ENCODE measurements at places on chromosomes 13 and 19.

DNA sequence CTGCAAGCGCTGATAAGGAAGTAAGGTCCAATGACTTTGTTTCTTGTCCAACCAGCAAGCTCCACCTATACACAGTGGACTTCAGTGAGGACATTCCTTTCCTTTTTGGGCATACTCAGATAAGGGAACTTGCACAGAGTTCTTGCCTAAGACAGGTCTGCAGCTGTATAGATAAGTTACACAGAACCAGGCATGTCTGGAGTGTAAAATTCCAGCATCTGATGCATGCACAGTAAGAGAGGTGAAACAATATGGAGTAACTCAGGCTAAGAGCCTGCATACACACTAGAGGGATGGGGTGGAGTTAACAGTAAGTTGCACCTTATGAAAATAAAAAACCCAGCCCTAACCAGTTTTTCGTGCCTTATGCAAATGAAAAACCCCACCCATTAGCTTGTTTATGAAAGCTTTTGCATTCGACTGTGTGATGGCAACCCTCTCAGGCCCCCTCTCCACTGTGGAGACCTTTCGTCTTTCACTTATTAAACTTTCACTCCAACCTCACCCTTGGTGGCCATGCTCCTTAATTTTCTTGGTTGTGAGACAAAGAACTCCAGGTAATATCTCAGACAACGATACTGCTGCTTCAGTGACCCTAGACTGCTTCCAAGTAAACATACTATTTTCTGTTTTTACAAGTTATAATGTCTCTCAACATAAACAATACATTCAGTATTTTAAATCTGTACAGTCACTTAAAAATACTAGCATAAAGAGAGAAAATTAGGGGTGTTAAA, 2859.0 kb upstream of the PCDH20 start:
- DNase-seq: no peak

DNA sequence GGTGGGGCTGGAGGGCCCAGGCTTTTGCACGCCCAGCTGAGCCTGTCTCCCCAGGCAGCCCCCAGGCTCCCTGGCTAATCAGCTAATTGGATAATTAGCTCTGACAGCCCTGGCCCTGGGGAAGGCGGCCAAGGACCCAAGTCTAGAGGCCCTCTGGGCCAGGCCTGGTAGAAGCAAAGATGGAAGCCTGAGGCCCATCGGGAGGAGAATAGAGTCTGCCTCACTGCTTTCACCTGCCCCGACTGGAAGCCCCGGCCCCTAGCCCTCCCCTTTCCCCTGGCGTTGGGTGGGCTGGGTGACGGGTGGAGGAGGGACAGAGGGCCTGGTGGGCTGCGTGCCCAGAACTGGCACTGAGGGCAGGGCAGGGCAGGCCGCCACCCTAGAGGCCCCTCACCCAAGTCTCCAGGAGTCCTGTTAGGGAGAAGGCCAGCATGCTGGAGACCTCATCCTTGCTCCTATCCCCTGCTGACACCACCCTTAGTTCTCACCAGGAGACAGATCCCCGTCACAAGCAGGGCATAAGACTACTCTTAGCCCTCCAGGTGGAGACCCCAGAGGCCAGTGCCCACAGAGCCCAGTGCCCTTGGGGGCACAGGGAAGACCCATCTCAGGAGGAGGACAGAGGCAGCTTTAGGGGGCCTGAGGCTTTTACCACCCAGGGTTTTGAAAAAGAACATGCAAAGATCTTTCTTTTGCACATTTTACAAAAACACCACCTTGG, 12.0 kb downstream of the LYL1 start:
- no peak for DNase-seq

- peak; percentile 67 for DNase-seq
Measured at GRCh38 chr13:48595431-48596429, 58.0 kb upstream of the CYSLTR2 start.

GRCh38 chr19:38815059-38816001, 2.6 kb upstream of the LGALS4 start:
- DNase-seq: no peak

DNA sequence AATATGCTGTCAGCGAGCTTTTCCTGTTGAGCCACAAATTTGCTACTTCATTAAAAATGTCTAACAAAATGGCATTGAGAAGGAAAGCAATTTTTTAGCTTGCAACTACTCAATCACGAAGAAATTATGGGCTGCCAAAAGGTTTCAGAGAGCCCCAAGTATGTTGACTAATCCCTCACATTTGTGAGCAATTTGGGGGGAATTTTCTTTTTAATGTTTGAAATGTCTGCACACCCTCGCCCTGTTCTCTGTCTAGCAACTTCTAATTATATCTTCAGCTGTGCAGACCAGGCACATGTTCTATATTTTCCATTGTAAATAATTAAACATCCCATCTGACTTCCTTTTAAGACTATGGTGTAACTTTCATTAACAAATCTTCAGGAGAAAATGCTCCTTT, 192.9 kb downstream of the DCT start:
- no peak for DNase-seq

GRCh38 chr19:35086455-35086854, 29.2 kb upstream of the FXYD3 start:
- no peak for DNase-seq

DNA sequence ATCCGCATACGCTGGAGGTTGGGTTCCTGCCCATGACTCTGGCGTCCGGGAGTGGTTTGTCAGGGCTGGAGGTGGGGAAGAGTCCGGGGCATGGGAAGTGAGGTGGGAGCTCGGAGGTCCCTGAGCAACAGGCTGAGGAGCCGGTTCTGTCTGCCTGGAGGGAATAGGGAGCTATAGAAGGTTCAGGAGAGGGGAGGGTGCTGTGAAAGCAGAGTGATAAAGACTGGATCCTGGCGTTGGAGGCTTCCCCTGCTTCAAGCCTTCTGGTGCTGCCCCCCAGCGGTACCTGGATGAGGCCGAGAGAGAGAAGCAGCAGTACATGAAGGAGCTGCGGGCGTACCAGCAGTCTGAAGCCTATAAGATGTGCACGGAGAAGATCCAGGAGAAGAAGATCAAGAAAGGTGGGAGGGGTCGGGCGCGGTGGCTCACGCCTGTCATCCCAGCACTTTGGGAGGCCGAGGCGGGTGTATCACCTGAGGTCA, 2.6 kb downstream of the HMG20B start:
- no peak for DNase-seq

DNA sequence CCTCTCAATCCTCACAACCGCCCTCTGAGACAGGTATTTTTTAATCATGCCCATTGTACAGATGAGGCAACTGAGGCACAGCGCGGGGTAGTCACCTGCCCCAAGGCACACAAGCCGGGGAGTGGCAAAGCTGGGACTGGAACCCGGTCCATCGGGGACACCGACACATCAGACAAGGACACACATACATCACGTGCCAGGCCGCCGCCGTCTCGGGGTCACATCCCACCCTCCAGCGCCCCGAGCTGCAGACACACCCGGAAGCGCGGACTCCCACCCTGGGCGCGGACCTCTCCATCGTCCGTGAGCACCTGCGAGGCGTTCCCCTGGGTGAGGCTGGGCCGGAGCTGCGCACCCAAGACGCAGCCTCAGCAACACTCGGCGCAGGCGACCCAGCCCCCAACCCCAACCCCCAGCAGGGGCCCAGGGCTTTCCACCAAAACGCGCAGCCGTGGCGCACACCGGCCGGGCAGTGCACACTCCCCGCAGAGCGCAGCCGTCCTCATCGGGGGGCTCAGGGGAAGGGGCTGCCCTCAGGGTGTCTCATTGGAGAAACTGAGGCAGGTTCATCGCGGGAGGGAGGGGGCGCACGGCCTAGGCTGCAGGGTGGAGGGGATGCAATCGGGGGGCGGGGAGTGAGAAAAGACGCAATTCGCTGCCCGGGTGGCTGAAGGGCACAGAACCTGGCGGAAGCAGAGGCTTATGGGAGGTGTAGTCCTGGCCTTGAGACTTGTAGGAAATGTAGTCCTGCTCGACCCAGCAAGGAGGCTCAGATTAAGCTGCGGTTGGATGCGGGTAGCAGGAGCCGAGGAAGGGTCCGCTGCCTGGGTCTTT, 1.9 kb upstream of the LMTK3 start:
- DNase-seq: peak; percentile 78

DNA sequence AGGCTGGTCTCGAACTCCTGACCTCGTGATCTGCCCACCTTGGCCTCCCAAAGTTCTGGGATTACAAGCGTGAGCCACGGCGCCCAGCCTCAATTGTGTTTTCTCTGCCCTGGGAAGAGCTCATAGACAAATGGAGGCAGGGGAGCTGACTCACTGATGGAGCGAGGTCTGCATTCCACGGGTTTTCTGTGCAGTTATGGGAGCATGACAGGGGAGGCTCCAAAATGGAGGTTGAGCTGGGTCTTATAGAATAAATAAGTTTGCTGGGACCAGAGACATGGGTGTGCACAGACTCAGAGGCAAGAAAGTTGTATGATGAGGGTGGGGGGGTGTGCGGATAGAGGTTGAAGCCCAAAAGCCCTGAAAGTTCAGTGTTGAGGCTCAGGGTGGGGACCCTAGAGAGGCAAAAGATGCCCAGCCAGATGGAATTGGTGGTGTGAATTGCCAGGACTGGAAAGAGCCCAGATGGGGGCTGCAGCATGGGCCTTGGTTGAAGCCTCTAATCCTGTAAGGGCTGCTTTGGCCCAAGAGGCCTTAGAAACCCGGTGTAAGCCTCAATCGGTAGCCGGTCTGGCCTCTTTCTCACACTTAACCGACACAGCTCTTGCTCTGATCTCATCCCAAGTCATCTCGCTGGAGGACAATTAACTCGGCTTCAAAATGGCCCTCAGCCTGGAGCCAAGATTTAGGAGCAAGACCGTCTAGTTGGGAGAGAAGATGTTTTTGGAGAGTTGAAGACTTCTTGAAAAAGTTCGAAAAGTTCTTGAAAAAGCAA, 1.9 kb downstream of the TPM4 start:
- no peak for DNase-seq

DNA sequence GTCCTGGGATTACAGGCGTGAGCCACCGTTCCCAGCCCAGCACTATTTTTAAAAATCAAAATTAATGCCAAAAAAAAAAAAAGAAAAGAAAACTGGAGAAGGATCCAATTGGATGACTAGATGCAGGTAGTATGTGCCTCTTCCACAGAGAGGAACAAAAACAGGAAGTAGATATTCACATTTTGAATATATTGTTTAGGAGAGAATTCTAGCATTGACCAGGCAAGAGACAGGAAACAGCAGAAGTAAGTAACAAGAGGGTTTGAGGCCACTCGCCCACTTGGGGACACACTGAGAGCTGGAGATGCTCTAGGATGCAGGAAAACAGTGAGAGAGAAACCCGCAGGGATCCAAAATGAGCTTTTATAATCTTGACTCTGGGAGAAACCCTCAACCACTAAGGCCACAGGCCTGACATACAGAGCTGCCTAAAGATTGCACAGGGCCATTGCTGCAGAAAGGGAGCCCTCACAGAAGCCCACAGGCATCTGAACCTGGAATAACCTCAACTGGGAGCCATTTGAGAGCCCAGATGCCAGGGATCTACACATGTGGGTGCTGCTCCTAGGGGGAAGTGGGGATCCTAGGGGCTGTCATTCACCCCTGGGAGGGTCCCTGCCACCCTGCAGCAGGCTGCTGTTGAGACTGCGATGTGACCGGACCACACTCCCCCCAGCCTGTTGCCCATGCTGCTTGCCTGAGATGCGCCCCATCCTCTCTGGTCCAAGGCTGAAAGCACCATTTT, 28.2 kb downstream of the IGFL2 start:
- no peak for DNase-seq

DNA sequence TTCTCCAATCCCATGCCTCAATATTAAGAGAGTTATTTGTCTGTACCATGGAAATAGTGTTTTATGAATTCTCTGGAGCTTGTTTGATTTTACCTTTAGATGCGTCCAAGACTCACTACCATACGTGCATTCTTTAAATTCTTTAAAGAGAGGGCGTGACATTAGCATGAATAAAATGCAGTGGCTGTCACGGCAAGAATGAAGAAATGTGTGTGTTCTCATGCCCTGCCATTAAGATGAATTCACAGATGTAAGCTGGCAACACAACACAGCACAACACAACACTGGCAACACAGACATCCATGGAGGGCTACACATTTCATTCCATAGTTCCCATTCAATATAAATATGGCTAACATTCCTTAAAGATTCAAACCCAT, 213.4 kb downstream of the ENOX1 start:
- no peak for DNase-seq

GRCh38 chr19:56253737-56254136, 18.8 kb upstream of the EDDM13 start:
- no peak for DNase-seq

- DNase-seq: no peak
Measured at GRCh38 chr19:7311911-7312310, 17.7 kb upstream of the INSR start.

- no peak for DNase-seq
Measured at GRCh38 chr19:45769821-45770191, 754 bp upstream of the SIX5 start.

DNA sequence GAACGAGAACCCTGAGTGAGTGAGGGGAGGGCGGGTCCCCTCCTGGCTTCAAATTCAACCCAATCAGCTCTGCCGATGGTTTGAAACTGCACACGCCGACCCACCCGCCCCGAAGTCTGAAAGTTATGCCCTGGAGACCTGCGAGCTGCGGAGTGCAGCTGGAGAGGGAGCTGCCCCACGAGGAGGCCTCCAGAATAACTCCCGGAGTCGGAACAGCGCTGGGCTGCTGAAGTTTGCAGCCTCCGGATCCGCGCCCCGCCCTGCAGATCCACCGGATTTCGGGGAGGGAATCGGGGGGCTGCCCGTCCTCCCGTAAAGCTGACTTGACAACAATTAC, 7.0 kb downstream of the POU4F1 start:
- DNase-seq: no peak

DNA sequence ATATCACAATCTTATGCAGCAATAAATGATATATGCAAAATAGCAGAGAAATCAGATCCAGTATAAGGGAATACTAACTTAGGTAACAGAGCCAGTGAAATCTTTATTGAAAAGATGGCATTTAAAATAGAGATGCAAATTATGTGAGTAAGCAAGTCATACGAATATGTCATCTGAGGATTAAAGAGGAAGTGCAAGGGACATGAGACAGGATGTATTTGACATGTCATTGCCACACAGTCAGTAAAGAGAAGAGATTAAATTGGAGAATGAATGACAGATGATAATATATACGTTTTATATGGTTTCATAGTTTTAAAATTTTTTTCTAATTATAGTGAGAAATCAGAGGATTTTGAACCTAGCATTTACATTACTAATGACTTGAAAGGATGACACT, 426.4 kb downstream of the SLITRK5 start:
- no peak for DNase-seq

- no peak for DNase-seq
Measured at GRCh38 chr19:4097501-4097900, 26.4 kb downstream of the MAP2K2 start.

- no peak for DNase-seq
Measured at GRCh38 chr13:57302604-57303003, 135.6 kb downstream of the PRR20E start.

GRCh38 chr19:5269279-5269678, 71.3 kb downstream of the PTPRS start:
- no peak for DNase-seq

GRCh38 chr13:39102981-39103490, 64.8 kb downstream of the NHLRC3 start:
- no peak for DNase-seq

- no peak for DNase-seq
Measured at GRCh38 chr19:55391191-55391670, 5.5 kb downstream of the RPL28 start.

GRCh38 chr13:113413178-113413897, 40.0 kb downstream of the ADPRHL1 start:
- DNase-seq: no peak
